ENCODE measurements at places on chromosomes 7 and 10. TPM values are rescaled to one million over a fixed set of nuclear protein-coding genes. Genes with fewer than 3 reads are reported as not detected.

MYL10 gene
- not detected for total RNA-seq

MRPS24 gene
- 106 TPM for total RNA-seq

SYT15 gene
- total RNA-seq: 1.5 TPM

AGR2 gene
- total RNA-seq: not detected

MSMB gene
- not detected for total RNA-seq

IDI2 gene
- total RNA-seq: not detected

SLC26A4 gene
- total RNA-seq: 3.9 TPM

TMEM225B gene
- total RNA-seq: 1.3 TPM

ANKRD16 gene
- total RNA-seq: 10.4 TPM

CFAP70 gene
- total RNA-seq: 0.43 TPM

NCAPG2 gene
- 101 TPM for total RNA-seq

JCAD gene
- total RNA-seq: 3.4 TPM

HOXA3 gene
- total RNA-seq: not detected

HTRA1 gene
- not detected for total RNA-seq

ST8SIA6 gene
- total RNA-seq: not detected

ANKRD30A gene
- not detected for total RNA-seq

TBXAS1 gene
- total RNA-seq: 1.7 TPM

ENTPD1 gene
- total RNA-seq: 37.5 TPM

PTN gene
- total RNA-seq: 0.11 TPM

ZNF117 gene
- total RNA-seq: 3.5 TPM

ASB10 gene
- not detected for total RNA-seq

HMX3 gene
- total RNA-seq: not detected

All from activated T-helper 2 cell treated with anti-CD3 and anti-CD28 coated beads, Interferon-gamma antibody, Interleukin-2, Interleukin-4, amounts not matched to agents 10 μg/mL and 5 μg/mL and 100 μg/mL, durations not matched to agents 14 hours and 24 hours and 36 hours (primary cell).